GM12864 (cell line): ENCODE measurements at places on chromosomes 13 and 19.

GRCh38 chr19:13906521-13906904 lies 512 bp downstream of the CC2D1A start:
- DNase-seq, result no peak

- DNase-seq, result no peak
Observed at GRCh38 chr13:44104197-44104490, 224.4 kb downstream of the LACC1 start.

- no peak for DNase-seq
Observed at GRCh38 chr13:44218501-44219240, 155.0 kb upstream of the SERP2 start.

DNA sequence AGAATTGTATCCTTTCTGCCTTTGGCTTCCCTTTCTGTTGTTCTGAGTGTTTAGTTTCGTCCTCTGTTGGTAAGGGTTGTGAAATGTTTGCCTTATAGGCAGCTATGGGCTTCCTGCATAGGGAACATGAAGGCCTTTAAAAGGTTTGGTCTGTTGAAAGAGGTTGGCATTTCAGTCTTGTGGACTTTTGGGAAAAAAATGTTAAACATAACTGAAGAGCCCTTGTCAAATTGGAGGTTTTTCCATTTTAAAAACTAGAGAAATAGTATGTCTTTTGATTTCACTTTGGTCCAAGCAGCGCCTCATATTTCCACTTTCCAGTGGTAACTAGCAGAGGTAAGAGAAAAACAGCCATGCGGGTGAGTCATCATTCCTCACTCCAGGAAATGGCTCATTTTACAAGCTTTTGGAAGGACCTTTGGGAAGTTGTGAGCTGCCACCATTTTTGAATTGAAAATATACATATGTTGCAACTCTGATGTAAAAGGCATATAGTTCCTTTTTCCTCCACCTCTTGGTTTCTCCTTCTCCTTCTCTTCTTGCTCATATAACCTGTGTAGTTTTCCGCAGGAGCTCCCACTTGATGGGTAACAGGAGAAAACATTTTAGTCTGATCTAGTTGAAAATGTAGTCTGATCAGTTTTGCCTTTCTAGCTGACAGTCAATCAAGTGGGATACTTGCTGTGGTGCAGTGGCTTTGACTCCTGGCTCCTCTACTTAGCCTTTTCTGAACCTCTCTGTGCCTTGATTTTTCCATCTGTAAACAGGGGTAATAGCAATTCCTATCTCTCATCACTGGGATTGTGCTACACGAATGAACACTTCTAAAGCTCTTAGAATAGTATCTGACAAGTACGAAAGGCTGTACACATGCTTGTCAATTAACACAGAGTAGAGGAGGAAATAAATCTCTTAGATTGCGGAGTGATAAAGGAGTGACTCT lies 23.0 kb downstream of the GPC6 start:
- no peak for DNase-seq

- DNase-seq, result no peak
Observed at GRCh38 chr19:4660181-4660791, 9.9 kb downstream of the MYDGF start.

- no peak for DNase-seq
Observed at GRCh38 chr13:36130193-36130551, 1.0 kb downstream of the DCLK1 start.

- no peak for DNase-seq
Observed at GRCh38 chr13:100895651-100896050, 221.1 kb upstream of the TMTC4 start.

- DNase-seq, result no peak
Observed at GRCh38 chr13:82407321-82407720, 1475.0 kb downstream of the SLITRK1 start.

DNA sequence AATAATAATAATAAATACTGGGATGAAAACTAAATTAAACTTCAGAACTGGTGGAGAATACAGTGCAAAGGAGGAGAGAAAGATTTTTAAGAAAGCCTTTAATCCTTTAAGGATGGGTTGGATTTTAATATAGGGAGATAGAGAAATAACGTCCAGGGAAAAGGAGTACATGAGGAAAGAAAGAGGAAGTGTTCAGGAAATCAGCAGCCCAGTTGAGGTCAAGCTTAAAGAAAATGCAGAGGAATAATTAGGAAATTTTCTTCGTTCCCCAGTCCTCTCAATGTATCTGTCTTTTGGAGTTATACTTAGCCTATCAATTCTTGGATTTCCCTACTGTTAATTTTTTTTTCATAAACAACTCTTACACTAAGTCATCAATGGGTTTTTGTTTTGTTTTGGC lies 47.7 kb downstream of the INTS6 start:
- no peak for DNase-seq

- DNase-seq, result no peak
Observed at GRCh38 chr19:6101291-6101825, 8.9 kb downstream of the RFX2 start.

DNA sequence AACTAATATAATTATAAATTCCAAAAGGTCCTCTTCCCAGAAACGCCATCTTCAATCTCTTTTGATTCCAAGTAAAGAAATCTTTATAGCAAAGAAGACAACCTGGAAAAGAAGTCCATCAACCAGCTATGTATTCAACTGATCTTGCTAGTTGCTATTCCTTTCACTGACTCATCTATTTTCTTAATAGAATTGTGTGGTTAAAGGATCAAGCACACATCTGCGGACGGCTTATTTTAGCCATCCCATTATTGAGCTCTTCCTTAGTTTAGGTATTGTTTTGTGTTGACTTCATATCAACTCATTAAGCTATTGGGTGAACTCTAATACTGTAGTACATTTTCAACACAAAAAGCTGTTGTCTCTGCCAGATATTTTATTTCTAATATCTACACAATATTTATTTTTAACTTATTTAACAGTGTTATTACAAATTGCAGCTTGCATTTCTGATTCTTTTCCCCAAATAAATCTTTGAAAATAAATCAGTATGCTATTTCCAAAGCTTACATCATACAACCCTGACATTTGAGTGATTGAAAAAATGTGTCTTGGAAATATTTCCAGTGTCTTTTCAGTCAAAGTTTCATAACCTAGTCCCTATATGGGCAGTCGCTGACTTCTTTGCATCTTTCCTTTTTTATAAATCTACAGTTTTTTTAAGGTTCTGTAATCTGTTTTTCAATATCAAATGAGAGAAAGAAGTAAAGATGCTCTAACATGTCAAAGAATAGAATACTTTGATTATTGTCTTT lies 158.8 kb upstream of the SPRY2 start:
- DNase-seq, result no peak

GRCh38 chr13:100323937-100324336 lies 235.0 kb downstream of the PCCA start:
- no peak for DNase-seq

- DNase-seq, result no peak
Observed at GRCh38 chr13:23098161-23098907, 82.4 kb upstream of the SGCG start.

GRCh38 chr19:15260939-15261338 lies 28.7 kb upstream of the EPHX3 start:
- DNase-seq, result no peak

DNA sequence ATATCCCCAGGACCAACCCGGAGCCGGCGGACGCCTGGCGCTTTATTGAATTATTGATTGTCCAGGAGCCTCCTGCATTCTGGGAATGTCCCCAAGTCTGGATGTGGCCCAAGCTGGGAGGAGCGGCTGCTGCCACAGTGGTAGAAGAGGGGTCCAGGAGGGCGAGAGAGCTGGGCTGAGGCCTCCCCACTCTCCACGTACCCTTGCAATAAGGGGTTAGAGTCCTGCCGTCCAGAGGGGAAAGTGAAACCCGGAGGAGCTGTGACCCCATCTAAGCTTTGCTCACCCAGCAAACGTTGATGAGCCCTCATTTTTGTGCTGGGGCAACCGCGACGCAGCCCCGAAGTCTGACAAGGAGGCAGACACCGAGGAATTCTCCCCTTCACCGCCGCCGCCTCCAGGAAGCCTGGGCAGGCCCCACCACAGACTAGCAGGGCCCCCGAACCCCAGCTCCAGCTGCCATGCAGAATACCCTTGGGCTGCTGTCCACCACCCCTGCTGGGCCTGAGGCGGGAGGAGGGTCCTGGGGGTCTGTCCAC lies 1.4 kb upstream of the C2CD4C start:
- no peak for DNase-seq

GRCh38 chr13:22031702-22032286 lies 360.9 kb downstream of the FGF9 start:
- DNase-seq, result no peak

GRCh38 chr13:95403349-95404140 lies 102.3 kb upstream of the ABCC4 start:
- no peak for DNase-seq

DNA sequence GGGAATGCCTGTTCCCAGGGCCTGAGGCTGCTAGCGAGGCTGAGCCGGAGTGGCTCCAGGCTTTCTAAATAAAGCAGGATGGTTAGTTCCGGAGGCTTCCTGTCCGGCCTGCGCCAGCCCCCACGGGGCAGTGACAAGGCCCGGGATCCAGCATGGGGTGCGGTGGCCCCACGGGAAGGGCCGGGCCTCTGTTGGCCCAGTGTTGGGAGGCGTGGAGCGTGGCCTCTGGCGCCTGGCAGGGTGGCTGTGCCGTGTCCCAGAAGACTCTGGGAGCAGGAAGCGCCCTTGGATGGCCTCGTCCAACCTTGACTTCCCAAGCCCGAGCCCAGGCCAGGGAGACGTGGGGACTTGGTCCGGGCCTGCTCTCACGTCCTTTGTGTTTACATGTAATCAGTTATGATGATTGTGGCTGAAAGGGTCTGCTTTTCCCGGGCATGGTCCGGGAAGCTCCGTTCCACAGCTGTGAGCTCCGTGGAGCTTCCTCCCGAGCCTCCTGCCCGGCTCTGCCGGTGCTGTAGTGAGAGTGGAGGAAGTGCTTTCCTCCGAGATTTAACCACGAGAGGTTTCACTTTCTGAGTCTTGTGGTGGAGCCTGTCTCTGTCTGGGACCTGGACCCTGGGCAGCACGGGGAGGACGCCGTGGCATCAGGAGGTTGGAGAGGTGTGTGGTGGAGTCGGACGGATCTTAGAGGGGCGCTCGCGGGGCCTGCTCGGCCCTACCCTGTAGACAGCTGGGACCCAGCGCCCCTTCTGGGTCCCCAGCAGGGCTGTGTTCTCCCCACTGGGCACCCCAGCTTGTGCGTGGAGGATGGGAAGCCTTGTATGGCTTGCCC lies 4.6 kb downstream of the GNA11 start:
- no peak for DNase-seq

DNA sequence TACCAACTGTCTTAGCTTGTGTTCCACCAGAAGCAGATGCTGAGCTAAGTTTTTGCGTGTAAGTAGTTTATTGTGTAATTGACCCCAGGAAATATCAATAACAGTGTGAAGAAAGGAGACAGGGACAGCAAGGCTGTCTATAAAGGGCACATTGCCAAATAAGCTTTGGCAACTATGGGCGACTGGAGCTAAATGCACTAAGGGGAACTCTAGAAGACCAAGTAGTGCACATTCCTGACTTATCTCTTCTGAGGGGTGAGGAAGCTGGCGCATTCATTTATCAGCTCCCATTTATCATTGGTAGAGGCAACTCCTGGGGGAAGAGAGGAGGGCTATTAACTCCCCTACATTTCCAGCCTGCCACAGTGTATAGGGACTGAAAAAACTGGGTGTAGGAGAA lies 135.0 kb downstream of the DLEU7 start:
- no peak for DNase-seq

- DNase-seq, result no peak
Observed at GRCh38 chr13:66977161-66977560, 253.0 kb downstream of the PCDH9 start.

- DNase-seq, result no peak
Observed at GRCh38 chr13:44021422-44021821, 141.7 kb downstream of the LACC1 start.

DNA sequence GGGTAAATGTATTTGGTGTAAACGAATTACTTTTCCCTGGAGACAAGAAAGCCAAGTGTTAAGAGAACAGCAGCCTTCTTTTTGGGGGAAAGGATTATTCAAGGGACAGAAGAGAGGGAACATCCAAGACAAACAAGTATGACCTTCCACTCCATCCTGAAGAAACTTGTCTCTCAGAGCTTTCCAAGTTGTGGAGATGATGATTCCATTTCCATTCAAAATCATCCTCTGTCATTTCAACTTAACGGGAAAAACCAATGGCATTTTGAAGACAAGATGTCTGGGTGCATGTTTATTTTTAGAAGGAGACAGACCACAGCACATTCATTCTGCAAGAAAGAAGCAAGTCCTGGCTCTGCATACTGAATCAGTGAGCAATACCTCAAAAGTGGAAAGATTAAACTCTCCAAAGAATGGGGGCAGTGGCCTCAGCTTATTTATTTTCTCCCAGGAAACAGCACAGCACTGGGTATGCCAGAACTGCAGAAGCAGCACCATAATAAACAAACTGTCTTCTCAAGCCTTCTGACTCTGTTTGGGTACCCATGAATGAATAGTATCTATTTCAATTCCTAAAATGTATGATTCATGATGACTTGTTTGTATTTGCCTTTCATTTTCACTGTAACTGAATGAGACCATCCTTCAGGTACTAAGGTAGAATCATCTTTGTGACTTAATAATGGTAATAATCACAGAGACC lies 541.0 kb downstream of the RFC3 start:
- DNase-seq, result no peak

DNA sequence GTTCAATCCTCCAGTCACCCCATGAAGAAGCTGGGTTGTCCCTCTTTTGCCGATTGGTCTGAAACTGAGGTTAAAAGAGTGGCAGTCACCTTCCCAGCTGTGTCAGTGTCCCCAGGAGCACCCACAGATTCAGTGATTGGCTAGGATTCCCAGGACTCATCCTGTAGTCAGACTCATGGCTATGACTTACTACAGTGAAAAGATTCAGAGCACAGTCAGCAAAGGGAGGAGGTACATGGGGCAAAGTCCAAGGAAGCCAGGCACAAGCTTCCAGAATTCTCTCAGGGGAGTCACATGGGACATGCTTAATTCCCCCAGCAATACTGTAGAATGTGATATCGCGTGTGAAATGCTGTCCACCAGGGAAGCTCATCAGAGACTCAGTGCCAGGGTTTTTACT lies 14.2 kb downstream of the ZNF473 start:
- DNase-seq, result no peak

GRCh38 chr13:50123862-50124535 lies 108.8 kb downstream of the KCNRG start:
- peak; percentile 65 for DNase-seq

- no peak for DNase-seq
Observed at GRCh38 chr19:50155520-50156109, 7.5 kb downstream of the IZUMO2 start.

- DNase-seq, result no peak
Observed at GRCh38 chr13:89883893-89884448, 1463.5 kb upstream of the MIR17HG start.
